ENCODE measurements at places on chromosomes 11 and 22.

DNA sequence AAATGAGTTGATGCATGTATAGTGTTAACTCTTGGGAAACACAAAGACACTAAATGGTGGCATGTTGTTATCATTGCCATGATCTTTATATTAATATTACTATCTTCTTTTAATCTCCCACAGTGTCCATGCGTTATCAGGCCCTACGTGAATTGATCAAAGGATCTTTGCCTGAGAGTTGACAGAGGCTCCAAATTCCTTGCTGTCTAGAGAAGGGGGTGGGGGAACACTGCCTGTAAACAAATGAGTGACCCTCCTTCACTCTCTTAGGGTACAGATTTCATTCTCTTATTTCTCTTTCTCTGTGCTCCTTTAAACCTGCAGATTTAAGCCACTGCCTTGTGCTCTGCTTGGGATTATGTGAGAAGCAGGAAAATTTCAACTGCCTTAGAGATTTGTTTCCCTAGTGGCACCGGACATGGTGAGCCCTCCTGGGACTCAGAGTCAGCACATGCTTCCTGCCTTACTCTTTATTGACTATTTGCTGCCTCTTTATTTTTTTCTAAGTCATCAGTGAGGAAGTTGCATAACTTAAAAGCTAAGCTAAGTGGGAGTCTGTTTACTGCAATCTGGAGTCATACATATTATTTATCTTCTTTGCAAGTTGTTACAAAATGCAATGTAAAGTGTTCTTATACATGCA is 122.9 kb downstream of the MAML2 start:
- no peak for DNase-seq

DNA sequence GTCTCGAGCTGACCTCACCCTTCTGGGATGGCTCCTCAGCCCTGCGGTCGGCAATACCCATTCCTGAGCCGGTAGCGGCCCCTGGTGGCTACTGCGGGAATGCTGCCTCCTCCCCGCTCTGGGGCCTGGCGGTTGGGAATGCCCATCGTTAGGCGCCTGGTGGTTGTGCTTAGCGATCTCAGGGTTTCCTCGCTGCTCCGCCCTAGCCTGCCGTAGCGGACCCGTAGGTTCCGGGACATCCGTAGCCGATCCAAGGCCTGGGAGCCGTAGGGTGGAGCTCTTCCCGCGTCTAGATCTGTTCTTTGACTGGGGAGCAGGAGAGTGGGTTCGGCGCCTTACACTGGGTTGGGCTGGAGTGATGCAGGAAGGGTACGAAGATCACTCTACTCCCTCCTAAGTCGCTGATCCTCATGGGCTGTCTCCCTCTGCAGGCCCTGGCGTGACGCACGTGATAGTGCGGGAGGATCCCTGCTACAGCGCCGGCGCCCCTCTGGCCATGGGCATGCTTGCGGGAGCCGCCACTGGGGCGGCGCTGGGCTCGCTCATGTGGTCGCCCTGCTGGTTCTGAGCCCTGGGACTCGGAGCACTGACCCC is 14.8 kb downstream of the PLEKHB1 start:
- DNase-seq = peak; percentile 83

DNA sequence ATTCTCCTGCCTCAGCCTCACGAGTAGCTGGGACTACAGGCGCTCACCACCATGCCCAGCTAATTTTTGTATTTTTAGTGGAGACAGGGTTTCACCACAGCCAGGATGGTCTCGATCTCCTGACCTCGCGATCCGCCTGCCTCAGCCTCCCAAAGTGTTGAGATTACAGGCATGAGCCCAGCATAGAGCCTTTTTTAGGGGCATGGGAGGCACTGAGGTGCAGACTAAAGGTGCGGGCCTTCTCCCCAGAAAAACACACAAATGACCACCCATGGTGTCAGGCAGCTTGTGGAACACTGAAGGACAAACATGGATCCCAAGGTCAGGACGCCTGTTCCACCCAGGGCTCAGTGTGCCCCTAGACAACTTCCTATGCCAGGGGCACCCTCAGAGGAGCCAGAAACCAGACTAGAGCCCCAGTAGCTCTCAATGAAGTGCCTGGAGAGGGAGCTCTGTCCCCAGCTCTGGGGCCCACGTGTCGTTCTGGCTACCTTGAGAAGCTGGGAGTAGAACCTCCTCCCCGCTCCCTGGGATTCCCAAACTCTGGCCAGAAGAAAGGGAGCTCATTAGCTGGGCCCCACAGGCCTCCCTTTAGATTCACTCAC is 21.2 kb upstream of the CD5 start:
- no peak for DNase-seq

GRCh38 chr11:12989428-12990161 is 19.5 kb upstream of the RASSF10 start:
- DNase-seq = peak; percentile 48

GRCh38 chr11:125168918-125169456 is 4.4 kb downstream of the PKNOX2 start:
- no peak for DNase-seq

DNA sequence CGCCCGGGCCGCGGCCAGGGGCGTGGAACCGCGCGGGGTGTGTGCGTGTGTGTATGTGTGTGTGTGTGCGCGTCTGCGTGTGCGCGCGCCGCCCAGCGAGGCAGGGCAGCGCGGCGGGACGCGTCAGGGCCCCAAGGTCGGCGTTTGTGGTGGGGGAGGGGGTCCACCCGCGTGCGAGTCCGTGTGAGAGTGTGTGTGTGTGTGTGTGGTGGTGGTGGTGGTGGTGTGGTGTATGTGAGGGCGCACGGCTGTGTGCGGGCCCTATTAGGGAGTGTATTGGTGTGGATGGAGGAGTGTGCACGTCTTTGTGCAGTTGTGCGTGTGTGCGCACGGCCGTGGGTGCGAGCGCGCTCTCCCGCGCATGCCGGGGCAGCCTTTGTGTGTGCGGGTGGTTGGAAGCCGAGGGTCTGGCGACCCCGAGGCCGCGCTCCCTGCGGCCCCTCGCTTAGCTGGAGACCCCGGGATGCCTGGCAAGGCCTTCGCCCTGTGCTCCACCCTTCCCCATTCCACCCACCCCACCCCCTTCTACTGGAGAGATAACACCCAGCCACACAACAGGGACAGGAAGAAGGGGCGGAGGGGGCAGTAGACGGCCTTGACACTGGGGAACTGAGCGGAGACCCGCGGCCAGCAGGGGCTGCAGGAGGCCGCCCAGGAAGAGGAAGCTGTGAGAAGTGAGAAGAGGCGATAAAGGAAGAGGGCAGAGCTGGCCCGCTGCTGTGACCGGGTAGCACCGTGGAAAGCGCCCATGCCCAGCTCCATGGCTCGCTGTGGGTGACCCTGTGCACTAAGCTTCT is 528 bp upstream of the ARRB1 start:
- peak; percentile 27 for DNase-seq

GRCh38 chr22:41578114-41578513 is 11.5 kb downstream of the PMM1 start:
- DNase-seq = no peak

GRCh38 chr22:47215851-47216250 is 453.4 kb downstream of the TBC1D22A start:
- DNase-seq = no peak

- DNase-seq = no peak
Measured at GRCh38 chr11:43786016-43786415, 94.6 kb upstream of the ALKBH3 start.

DNA sequence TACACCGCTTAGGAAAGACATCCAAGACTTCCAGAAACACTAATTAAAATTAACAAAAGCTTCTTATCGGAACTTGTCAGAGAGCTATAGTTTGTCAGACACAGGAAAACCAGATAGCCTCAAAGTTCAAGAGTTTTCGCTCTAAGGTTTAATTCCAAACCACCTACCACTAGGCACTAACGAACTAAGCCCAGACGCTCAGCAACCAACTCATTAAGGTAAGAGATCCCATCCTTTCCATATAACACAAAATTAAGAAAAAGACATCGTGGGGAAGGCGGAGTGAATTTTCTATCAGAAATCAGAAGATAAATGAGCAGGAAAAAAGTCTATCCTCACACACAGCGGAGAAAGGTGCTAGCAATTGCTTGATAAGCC is 382 bp downstream of the IMMP1L start:
- DNase-seq = no peak

DNA sequence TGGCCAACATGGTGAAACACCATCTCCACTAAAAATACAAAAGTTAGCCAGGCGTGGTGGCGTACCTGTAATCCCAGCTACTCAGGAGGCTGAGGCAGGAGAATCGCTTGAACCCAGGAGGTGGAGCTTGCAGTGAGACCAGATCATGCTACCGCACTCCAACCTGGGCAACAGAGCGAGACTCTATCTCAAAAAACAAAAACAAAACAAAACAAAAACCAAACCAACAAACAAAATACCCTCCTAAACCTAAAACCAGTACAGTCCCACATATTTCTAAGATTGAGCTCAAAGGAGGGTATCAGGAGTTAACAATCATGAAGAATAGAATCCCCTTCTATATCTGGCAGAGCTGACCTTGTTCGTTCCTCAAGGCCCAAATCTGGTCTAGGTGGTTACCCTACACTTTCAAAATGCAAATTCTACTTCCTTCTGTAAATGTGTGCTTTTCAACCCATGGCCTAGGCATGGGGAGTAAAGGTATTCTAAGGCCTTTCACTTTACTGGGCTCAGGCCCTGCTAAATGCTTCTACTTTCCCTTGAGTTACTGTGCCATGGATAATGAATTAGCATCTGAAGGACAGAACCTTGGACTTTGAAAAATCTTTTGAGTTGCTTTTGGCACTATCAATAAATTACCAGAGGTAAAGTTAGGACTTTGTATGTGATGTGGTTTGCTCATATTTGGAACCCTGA is 10.4 kb upstream of the PPP2R1B start:
- DNase-seq = no peak

- DNase-seq = no peak
Measured at GRCh38 chr11:44258839-44259420, 51.0 kb downstream of the ALX4 start.

GRCh38 chr11:120867531-120867930 is 156.4 kb upstream of the TBCEL start:
- no peak for DNase-seq

GRCh38 chr11:9073466-9074225 is 17.8 kb downstream of the SCUBE2 start:
- no peak for DNase-seq

GRCh38 chr22:45314054-45314721 is 4.5 kb downstream of the FAM118A start:
- no peak for DNase-seq

- DNase-seq = peak; percentile 66
Measured at GRCh38 chr22:38753948-38754750, 1.6 kb downstream of the SUN2 start.

- no peak for DNase-seq
Measured at GRCh38 chr11:4025967-4026324, 68.7 kb upstream of the RRM1 start.

DNA sequence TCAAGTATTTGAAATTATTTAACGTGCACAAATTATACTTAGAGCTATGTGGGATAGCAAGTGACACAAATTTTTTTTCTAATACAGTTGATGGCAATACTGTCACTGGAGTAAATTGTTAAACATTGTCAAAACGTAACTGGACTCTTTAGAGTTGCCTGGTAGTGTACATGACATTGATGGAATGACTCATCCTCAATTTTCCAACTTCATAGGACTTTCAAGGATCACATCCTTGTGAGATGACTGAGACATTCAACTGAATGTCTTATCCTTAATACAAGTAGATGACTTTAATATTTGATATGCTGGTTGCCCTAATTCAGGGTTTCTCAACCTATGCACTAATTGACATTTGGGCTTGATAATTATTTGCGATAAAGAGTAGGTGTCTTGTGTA is 310.0 kb downstream of the SWAP70 start:
- no peak for DNase-seq

DNA sequence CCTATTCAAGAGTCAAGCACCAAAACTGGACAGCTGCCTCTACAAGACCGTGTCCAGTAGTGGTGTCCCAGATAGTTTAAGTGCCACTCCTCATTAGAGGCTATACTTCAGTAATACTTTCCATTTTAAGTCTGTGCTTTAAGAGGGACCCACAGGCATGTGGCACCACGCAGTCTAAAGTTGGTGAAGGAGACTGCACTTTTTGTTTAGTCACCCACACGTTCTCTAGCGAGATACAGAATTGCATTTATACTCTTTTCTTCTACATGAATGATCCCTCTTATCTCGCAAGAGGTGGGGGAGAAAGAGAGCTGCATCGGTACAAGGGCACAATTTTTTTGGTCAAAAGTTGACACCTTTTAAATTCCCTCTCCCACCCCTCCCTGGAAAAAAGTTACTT is 41.5 kb downstream of the DDX6 start:
- no peak for DNase-seq

DNA sequence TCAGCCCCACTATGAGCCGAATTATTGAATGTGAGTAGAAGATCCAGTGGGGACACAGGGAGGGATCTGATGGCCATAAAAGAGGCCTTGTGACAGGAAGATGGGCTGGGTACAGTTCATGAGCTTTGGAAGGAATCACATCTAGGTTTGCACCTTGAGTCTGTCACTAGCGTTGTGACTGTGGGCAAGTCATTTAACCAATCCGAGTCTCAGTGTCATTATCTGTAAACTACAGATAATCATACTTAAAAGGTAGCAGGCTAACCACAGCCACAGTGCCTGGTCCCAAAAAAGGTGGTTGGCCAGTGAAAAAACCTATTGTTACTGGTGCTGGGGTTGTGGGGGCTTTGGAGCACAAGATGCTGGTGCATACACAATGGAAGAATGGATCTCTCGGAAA is 3.8 kb downstream of the HEPN1 start:
- no peak for DNase-seq

GRCh38 chr11:13061294-13061990 is 52.3 kb downstream of the RASSF10 start:
- no peak for DNase-seq

- no peak for DNase-seq
Measured at GRCh38 chr22:11616811-11617210, 3911.2 kb upstream of the OR11H1 start.

DNA sequence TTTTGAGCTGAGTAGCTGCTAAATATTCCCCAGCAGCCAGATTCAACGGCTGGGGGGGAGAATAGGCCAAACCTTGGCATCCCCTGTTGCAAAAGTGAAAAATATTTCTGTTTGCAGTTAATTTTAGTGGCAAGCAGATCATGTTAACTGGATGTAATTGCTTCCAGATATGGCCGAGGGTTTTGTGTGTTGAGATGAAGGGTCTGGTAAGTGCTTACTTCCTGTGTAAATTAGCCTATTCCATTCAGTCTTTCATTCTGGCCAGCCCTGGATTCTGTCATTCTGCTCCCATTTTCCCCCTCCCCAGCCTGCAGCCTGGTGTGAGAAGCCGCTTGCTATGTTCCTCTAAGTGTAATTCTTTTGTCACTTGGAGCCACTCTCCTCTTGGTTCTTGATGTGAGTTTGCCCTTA is 17.4 kb downstream of the ZBTB16 start:
- peak; percentile 75 for DNase-seq

DNA sequence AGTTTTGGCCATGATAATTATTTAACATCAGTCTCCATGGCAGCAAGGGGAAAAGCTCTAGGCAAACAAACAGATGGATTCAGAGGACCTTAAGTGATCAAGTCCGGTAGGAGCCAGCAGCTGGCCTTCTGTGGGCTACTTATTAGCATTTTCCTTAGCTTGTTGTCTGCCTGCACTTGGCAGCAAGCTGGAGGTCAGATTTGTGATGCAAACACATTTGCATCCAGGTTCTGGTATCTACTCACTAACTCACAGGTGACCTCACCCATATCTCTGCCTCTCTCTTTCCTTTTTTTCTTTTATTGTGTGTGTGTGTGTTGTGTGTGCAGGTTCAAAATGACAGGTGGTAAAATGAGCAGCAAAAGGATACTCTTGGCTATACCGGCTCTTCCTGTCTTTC is 32.3 kb downstream of the ARHGAP42 start:
- no peak for DNase-seq

GRCh38 chr22:28674121-28674563 is 5.5 kb downstream of the TTC28 start:
- no peak for DNase-seq

GRCh38 chr22:36923131-36923788 is 9.8 kb downstream of the CSF2RB start:
- DNase-seq = no peak
